Fibroblast of the conjunctiva (primary cell): ENCODE measurements at places on chromosomes 2 and 18.

DNA sequence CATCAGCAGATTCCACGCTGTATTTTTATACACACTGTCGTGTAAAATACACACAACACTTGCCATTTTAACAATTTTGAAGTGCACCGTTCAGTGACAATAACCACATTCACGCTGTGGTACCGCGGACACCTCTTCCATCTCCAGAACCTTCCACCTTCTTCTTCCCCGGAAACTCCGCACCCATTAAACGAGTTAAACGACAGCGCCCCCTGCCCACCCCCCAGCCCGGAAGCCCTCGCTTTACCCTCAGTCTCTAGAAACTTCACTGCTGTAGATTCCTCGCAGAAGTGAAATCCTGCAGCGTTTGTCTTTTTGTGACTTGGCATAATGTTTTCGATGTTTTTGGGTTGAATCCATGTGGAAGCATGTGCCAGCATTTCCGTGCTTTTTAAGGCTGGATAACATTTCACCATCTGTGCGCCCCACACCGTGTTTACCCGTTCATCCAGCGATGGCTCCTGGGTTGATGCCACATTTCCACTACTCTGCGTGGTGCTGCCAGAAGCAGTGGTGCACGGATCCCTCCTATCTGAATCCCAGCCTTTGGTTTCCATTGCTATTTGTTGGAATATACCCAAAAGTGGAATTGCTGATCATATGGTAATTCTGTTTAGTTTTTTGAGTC, 32.0 kb upstream of the TMEM18 start:
- DNase-seq, result no peak

DNA sequence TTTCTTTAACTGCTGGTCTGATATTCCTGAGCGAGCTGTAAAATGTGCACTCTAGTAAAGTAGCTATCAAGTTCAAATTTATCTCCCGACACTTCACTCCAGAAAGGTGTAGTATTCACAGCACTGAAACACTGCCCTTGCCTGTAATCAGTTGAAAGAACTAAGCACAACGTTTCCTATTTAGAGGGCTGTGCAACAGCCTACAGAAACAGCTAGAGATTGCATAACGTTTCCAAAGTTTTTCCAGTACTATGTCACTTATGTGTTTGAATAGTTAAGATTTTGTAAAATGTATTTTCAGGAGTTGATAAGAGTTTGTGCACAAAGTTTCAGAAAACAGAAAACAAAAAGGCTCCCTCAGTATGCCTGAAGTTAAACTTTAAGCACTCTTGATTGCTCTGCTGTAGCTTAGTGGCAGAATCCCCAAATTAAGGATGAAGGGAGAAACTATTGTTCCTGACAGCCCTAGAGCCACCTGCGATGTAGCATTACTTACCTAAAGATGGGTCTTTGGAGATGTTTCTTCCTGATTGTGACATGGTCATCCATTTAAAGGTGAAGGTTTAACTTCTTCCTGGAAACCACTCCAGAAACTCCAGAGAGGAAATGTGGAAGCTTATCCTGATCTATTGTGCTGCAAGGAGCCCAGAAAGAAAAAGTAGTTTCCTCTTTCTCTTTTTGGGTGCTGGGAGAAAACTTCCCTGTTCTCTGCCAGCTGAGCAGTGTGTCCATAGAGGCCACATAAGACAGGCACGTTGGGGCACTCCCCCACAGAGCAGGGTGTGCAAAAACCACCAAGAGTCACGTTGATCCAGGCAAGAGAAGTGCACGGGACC, 536 bp downstream of the PDE1A start:
- no peak for DNase-seq

- DNase-seq, result no peak
Observed at GRCh38 chr18:11514267-11514666, 95.1 kb upstream of the SLC35G4 start.

- no peak for DNase-seq
Observed at GRCh38 chr2:64090264-64090663, 54.0 kb downstream of the PELI1 start.

GRCh38 chr2:31534636-31535035, 46.1 kb downstream of the SRD5A2 start:
- DNase-seq, result no peak

DNA sequence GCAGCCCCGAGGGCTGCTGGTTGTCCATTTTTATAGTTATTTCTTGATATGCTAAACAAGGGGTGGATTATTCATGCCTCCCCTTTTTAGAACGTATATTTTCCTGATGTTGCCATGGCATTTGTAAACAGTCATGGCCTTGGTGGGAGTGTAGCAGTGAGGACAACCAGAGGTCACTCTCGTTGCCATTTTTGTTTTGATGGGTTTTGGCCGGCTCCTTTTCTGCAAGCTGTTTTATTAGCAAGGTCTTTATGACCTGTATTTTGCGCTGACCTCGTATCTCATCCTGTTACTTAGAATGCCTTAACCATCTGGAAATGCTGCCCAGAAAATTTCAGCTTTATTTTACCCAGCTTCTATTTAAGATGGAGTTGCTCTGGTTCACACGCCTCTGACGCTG, 825.8 kb upstream of the CDH2 start:
- no peak for DNase-seq

- no peak for DNase-seq
Observed at GRCh38 chr2:29222381-29223179, 107.4 kb downstream of the CLIP4 start.

GRCh38 chr2:239753401-239753837, 271.7 kb downstream of the NDUFA10 start:
- no peak for DNase-seq

GRCh38 chr2:49286726-49287125, 132.4 kb upstream of the FSHR start:
- no peak for DNase-seq
